ENCODE measurements at places on chromosomes 5 and 9. TPM values are rescaled to one million over a fixed set of nuclear protein-coding genes. Genes with fewer than 3 reads are reported as not detected.

Gene GLDC
- 28.3 TPM for total RNA-seq

- no peak for ATAC-seq
Observed at GRCh38 chr5:157165668-157166067, 396 bp downstream of the GARIN3 start.

GRCh38 chr5:113524927-113525326 is 11.4 kb downstream of the YTHDC2 start:
- no peak for ATAC-seq

- no peak for ATAC-seq
Observed at GRCh38 chr5:115673596-115673995, 47.8 kb upstream of the TMED7 start.

Gene SMIM23
- not detected for total RNA-seq

- no peak for ATAC-seq
Observed at GRCh38 chr5:10317825-10318682, 10.4 kb upstream of the CMBL start.

Gene PCDHB12
- 0.72 TPM for total RNA-seq

DNA sequence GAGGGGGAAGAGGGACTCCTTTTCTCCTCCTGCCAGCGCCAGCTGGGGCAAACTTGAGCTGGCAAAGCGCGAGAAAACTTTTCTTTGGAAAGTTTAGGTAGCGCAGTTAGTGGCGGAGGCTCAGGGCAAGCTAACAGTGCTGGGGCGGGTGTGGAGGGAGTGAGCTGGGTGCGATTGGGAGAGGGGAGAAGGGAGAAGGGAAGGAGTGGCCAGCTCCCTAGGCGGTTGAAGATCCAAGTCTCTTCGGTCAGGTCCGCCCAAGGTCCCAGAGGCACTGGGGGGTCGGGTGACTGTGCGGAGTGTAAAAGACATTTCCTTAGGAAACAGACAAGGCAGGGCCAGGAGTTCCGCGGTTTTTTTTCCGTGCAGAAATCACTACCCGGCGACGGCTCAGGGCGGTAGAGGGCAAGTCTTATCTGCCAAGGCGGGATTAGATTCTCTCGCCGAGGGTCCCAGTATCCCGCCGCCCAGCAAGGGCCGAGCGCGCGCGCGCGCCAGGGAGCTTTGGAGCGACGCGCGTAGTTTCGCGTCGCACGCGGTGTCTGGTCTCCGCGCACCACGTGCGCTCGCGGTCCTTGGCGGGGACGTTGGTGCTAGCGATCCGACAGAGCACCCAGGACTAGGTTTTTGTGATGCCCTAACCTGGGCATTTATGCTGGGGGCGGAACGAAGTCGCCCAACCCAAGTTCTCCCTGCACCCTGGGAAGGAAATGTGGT is 33.6 kb upstream of the NFIB start:
- peak; percentile 45 for ATAC-seq

Gene STC2
- total RNA-seq = 8.7 TPM

DNA sequence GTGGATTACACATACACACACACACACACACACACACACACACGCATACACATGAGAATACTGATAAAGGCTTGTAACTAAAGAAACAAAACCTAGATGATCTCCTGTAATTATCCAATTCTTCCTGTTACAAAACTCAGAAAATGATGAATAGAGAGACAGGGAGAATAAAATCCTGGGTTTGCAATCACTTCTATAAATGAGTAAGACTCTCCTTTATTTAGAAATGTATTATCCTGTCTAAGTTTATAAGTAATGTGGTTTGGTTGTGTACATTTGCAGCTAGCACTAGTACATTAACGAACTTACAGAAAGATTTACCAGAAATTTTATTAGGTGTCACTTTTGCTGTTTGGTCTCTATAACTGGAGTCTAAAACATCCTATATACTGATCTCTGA is 2.8 kb upstream of the PRR16 start:
- no peak for ATAC-seq

DNA sequence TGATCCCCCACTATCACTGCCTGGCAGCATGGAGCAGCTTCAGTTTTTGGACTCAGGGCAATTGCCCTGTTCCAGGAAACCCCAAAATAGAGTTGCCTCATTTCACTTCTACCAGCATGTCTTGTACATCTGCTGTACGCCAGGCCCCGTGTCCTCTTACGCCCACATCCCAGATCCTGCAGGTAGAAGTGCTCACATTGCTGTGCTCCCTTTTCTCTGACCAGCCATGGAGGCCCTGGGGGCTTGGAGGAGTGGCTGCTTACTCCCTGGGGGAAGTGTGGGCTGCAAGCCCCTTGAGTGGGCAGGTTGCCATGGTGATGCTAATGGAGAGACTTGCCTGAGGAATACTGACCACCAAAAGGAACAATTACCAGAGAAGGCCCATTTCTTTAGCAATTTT is 55.6 kb upstream of the KCNIP1 start:
- ATAC-seq = no peak

Gene SLC46A2
- 0.44 TPM for total RNA-seq

Gene TAF11L10
- total RNA-seq = not detected

Gene PCDHGA3
- total RNA-seq = 0.76 TPM

DNA sequence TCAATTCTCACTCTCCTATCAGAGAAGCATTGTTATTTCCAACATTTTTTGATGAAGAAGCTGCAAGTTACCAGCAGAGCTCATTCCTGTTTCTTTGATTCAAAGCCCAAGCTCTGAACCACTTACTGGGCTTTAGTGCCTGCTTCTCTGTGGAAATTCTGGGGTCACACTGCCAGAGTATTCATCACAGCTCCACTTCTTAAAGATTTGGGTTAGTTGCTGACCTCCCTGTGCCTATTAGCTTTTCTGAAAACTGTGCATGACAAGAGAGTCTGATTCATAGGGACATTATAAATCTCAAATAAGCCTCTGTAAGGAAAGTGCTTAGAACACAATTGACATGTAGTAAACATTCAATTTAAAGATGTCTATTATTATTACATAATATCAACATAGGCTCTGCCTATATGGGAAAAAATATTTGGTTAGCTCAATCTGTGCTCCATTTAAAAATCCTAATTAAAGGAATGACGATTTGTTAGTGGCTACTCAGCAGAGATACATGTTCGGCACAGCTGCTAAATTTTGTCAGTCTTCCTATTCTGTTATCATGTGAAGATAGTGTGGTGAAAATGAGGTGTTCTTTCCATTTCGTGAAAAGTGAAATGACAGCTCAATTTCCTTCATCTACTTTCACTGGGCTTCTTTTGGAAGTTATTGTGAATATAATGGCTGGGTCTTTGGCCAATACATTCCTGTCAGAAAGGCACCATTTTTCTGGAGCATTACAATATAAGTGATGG is 293.0 kb downstream of the KCTD16 start:
- ATAC-seq = no peak

Gene CD72
- total RNA-seq = 0.52 TPM

- no peak for ATAC-seq
Observed at GRCh38 chr9:13478639-13479038, 199.1 kb upstream of the MPDZ start.

- ATAC-seq = no peak
Observed at GRCh38 chr5:34511915-34512314, 144.2 kb upstream of the RAI14 start.

- peak; percentile 19 for ATAC-seq
Observed at GRCh38 chr5:107670087-107670931, 428 bp downstream of the EFNA5 start.

GRCh38 chr5:159242656-159243055 is 20.4 kb upstream of the UBLCP1 start:
- no peak for ATAC-seq

Gene LAMC3
- total RNA-seq = 0.52 TPM

- no peak for ATAC-seq
Observed at GRCh38 chr5:6750142-6750840, 37.1 kb downstream of the TENT4A start.

DNA sequence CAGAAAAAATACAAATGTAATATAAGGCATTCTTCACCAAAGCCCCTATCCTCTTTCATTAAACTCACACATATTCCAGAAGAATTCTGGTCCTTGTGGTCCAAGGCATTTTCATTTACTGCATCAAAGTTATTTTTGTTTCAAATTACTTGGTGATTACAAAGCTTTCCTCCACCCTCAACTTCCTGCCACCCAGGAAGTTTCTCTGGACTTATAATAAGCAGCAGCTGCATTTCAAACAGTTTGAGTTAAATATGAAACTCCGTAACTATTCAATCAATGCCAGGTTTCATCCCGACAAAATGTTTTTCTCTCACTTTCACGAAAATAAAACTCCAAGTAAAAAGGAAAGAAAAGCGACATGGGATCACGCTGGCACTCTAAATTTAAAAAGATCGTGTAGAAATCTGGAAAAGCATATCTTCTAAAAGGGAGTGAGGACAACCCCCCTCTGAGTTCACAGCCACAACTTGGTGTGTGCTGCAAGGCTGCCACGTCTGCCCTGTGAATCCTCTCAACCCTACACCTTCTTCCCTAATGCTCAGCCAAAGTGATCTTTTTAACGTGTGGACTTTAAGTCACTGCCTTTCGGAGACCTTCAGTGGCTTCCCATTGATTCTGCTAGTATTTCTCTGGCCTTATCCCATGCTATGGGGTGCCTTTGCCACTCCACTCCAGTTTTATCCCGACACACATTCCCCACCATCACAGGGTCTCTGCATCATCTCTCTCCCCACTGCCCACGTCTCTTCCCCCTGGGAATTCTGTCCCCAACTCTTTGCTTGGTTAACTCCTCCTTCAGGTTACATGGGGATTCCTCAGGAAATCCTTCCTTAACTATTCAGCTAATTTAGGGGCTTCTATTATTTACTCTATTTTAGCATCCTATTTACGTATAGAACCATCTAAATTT is 91.1 kb upstream of the CER1 start:
- ATAC-seq = no peak

GRCh38 chr9:97046228-97046627 is 7.3 kb upstream of the CTSV start:
- ATAC-seq = peak; percentile 99

Gene TLX3
- not detected for total RNA-seq

DNA sequence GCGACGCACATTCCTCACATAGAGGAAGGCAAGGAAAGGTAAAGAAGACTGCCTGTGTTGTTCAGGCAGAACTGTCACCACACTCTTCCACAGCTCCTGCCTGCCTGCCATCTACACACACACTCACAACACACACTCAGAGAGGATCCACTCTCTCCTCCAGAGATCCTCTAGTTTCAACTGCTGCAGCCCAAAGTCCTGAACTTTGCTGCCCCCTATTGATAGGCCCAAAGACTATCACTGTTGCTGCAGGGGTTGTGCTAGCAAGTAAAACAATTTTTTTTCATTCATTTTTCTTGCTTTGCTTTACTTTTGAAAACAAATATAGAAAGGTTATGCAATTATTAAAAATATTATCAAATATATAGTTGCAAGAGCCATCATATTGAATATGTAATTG is 5.9 kb upstream of the CFAP90 start:
- peak; percentile 23 for ATAC-seq
